ENCODE measurements at places on chromosomes 4 and X.

GRCh38 chr4:107893171-107894137, 37.9 kb upstream of the CYP2U1 start:
- no peak for DNase-seq

DNA sequence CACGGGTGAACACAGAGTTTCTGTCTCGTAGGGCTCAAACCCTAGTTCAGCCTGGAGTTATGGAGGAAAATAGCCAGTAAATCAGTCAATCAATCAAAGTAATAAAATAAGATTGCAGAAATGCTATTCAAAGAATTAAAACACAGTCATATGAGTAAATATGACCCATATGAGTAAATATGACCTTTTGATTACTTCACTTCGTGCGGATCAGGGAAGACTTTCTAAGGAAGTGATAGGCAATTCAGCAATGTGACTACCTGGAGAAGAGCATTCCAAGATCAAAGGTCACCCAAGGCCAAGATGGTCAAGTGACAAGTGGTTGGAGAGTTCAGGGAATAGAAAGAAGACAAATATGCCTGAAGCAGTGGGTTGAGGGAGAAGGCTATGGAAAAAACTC, 722.6 kb downstream of the ADGRL3 start:
- no peak for DNase-seq

DNA sequence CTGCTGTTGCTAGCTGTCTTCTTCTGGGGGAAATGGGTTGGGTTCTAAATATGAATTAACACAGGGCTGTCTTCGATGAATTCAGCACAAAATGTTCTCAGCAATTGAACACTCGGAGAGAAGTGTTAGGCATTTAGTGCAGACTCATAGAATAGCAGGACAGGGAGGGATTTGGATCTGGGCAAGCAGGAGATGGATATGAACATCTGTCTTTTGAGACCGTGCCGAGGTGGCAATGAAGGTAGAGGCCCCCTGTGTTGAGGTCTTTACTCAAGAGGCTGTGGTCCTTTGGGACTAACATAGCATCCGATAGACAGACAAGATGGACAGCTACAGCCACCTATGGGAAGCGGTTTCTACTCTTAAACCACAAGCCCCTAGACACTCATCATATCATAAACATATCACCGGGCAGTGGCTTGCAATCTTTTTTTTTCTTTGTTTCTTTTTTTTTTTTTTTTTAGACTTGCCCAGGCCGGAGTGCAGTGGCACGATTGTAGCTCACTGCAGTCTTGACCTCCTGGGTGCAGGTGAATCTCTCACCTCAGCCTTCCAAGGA, 6.7 kb downstream of the CD99 start:
- DNase-seq, result no peak

DNA sequence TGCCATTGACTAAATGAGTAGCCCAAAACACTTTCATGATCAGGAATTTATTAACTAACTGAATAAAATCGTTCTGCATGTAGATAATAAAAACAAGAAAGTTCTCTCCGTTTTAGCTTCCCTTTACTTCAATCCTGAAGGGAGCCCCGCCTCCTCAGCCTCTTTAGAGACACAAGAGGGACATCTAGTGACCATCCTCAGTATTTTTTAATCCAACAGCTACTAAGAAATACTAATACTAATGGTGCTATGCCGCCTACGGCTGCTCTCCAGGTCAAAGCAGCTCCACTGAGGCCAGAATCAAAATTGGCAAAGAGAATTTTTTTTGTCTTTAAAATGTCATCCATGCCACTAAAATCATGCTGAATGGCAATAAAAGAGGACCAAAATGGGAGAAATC, 3.2 kb upstream of the PCDH19 start:
- DNase-seq, result peak; percentile 71
